ENCODE measurements at places on chromosomes 5 and 9. TPM values are rescaled to one million over a fixed set of nuclear protein-coding genes. Genes with fewer than 3 reads are reported as not detected.

Gene GNA14
- total RNA-seq: 2.4 TPM

Gene QRFP
- not detected for total RNA-seq

Gene ZFP2
- 0.18 TPM for total RNA-seq

Gene SLC6A18
- not detected for total RNA-seq

Gene PCDH12
- 16.8 TPM for total RNA-seq

Gene CDX1
- not detected for total RNA-seq

Gene UNC13B
- total RNA-seq: 42.8 TPM

Gene BARX1
- total RNA-seq: not detected

Gene MAMDC2
- 10.2 TPM for total RNA-seq

Gene PCA3
- total RNA-seq: 0.90 TPM

Gene LCN6
- not detected for total RNA-seq

Gene UNC5A
- total RNA-seq: 0.36 TPM

Gene C8G
- total RNA-seq: 0.19 TPM

Gene TLX3
- not detected for total RNA-seq

Gene F2RL1
- 64.2 TPM for total RNA-seq

Gene APBA1
- 4.2 TPM for total RNA-seq

Gene ZNF608
- total RNA-seq: 9.7 TPM

Gene KCNT1
- total RNA-seq: 0.09 TPM

Gene EIF4EBP3
- total RNA-seq: 0.75 TPM

Gene NME5
- 1.5 TPM for total RNA-seq

Gene RPL37
- 3,351 TPM for total RNA-seq

Gene C7
- total RNA-seq: 0.09 TPM

Gene OLFM1
- 0.56 TPM for total RNA-seq

Gene ZFP37
- total RNA-seq: 1.4 TPM

Gene FBP2
- not detected for total RNA-seq

Gene TRIM36
- 0.36 TPM for total RNA-seq

Gene SLC22A4
- 3.7 TPM for total RNA-seq

Gene GGTA1
- 0.18 TPM for total RNA-seq

Gene FST
- 17.3 TPM for total RNA-seq

Gene PMPCA
- total RNA-seq: 47.2 TPM

Gene CCDC192
- not detected for total RNA-seq

Gene SH3GL2
- not detected for total RNA-seq

Gene WNT8A
- not detected for total RNA-seq

Gene SHOC1
- under 0.01 TPM for total RNA-seq

Gene PCDHGA12
- total RNA-seq: 4.8 TPM

Gene ZBED3
- 0.90 TPM for total RNA-seq

Gene ZNG1F
- total RNA-seq: 7.1 TPM

Gene TAS2R1
- not detected for total RNA-seq

Gene WDR38
- not detected for total RNA-seq

Gene SLC4A9
- not detected for total RNA-seq

Gene RNF38
- total RNA-seq: 12.7 TPM

Gene PPP3R2
- not detected for total RNA-seq

Gene GPR151
- total RNA-seq: not detected

Gene FAM163B
- total RNA-seq: not detected

Gene SPINK1
- not detected for total RNA-seq

Gene SMIM33
- not detected for total RNA-seq

Gene ECPAS
- total RNA-seq: 142 TPM

Gene PALM2AKAP2
- total RNA-seq: 0.09 TPM

Gene NUDT12
- total RNA-seq: 4.2 TPM

Gene S1PR3
- total RNA-seq: 72.5 TPM

Gene HEMGN
- not detected for total RNA-seq

Gene ZNF879
- total RNA-seq: 5.6 TPM

Gene DNAJC21
- total RNA-seq: 29.1 TPM

Gene CDH9
- not detected for total RNA-seq

Gene ARHGEF28
- 106 TPM for total RNA-seq

Gene SERINC5
- 7.7 TPM for total RNA-seq

Gene SHROOM1
- total RNA-seq: 4.2 TPM

Gene ARHGEF39
- 0.38 TPM for total RNA-seq

Measured in endothelial cell of coronary artery (primary cell).